Stimulated activated CD8-positive, alpha-beta memory T cell treated with anti-CD3 and anti-CD28 coated beads, Interleukin-4, amount 100 ng/mL, for 1 hour (primary cell): ENCODE measurements at places on chromosomes 4 and X.

GRCh38 chr4:31370866-31371465, 650.8 kb downstream of the PCDH7 start:
- DNase-seq, result no peak

- no peak for DNase-seq
These were observed 66.3 kb downstream of the ZFYVE28 start for GRCh38 chr4:2352171-2352570.

DNA sequence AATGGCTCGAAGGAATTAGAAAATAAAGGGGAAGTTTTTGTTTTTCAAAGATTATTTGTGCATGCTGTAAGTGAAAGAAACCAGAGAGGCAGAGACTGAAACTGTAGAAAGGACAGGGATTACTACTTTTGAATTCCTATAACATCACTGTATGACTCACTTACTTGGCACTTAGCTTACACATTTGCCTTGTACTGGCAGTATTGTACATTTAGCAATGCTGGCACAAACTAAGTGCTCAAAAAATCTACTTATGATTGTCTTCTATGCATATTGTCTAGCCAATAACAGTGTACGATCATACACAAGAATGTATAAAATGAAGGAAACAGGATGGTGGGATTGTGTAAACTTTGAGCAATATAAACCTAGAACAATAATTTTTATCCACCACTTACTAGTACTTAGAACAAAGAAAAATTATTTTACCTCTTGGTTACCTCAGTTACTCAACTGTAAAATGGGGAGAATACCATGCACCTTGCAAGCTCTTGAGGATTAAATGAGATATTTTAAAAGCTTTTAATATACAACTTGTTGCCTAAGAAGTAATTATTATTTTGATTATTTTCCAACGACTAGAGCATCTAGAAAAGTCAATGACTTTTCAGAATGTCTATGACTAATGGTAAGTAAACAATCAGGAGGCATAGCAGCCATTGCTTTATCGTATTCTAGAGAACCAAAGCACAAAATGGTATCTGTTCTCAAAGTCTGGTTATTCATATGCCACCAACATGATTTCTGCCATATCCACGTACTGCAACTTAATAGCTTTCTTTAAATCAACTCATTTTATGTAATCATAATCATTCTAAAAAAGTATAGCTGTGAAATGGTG, 4.7 kb downstream of the FAM120C start:
- no peak for DNase-seq

- no peak for DNase-seq
These were observed 19.1 kb downstream of the STARD8 start for GRCh38 chrX:68666580-68666979.

DNA sequence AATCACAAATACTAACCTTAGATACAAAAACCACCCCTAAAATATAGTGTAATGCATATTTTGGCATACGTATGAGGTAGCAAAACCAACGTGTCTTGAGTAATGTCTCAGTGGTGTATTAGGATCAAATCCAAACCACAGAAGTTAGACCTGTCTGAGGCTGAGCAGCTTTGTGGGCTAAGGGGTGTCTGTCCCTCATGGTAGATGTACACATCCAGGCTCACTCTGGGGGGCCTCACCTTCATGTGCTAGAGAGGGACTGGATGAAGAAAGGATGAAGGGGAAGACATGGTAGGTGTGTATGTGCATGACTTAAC, 188.0 kb upstream of the TBC1D9 start:
- no peak for DNase-seq

DNA sequence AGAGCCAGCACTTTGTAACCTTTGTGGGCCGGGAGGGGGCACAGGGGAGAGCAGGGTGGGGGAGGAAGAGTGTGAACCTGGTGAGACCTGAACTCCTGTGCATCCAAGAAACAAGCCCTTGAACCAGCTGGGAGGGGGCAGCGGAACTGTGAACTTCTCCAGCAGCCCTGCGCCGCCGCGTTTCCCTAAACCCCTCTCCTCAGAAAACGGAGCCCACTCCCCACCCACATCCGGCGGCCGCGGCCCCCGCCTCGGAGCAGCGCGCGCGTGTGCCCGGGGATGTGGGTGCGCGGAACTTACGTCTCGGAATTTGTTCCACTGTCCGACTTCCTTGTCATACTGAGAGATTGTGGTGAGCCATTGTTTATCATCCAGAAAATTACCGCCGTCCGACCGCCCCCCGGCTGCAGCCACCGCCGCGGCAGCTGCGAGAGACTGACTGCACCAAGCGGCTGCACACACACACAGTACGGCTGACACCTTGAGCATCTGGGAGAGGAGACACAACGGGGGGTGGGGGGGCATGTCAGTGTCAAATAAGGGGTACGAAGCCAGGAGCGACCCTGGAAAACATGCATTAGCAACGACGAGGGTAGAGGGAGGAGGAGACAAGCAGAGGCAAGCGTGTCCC, 494 bp downstream of the SPOCK3 start:
- no peak for DNase-seq

GRCh38 chr4:152273343-152273742, 262.5 kb downstream of the FBXW7 start:
- DNase-seq, result no peak

- DNase-seq, result no peak
These were observed 148.0 kb upstream of the STX18 start for GRCh38 chr4:4689694-4690440.

DNA sequence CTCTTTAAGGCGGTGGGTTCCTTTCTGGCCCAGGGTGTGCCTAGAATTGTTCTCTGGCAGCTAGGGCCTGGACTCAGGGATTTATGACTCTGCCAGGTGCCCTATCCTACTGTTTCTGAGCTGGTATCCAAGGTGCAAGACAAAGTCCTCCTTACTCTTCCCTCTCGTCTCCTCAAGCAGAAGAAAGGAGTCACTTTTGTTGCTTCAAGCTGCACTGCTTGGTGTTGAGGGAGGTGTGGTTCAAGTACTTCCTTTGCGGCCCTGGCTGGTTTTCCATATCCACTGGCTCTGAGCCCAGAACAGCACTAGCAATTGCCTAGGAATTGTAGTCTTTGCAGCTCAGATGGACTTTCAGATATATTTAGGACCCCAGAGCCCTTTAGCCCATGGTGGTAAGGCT, 39.3 kb downstream of the RTL3 start:
- DNase-seq, result no peak

- DNase-seq, result no peak
These were observed 23.7 kb downstream of the DCHS2 start for GRCh38 chr4:154467886-154468285.

- peak; percentile 49 for DNase-seq
These were observed 339.8 kb upstream of the GATB start for GRCh38 chr4:152100379-152101201.

DNA sequence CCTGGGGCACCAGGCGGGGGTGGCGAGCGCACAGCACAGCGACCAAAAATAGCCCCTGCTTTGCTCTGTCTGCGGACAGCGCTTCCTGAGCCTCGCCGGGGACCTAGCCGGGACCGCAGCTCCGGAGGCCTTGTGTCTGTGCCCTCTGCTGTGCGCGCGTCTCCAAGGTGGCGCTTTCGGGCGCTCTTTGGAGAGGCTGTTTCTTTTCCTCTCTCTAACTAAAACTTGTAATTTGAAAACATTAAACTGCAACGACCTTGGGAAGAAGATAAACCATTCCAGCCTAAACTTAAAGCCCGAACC, 3.4 kb downstream of the ARX start:
- DNase-seq, result no peak

DNA sequence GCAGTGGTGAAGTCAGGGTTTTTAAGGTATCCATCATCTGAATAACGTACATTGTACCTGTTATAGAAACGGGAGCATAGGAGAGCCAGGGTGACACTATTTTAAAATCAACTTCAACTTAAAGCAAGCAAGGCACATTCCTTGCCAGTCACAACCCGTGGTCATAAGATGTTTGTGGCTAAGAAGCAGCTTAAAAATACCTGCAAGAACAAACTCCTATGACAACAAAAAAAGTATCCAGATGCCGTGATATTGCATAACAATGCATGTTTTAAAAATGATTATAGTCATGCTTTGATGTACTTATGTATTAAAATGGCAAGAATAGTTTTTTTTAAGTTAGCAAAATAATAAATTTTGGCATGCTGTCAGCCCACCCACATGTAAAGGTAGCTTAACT, 16.5 kb upstream of the SYNPO2 start:
- DNase-seq, result no peak

- DNase-seq, result no peak
These were observed 1.5 kb downstream of the KLF8 start for GRCh38 chrX:56233682-56234081.

DNA sequence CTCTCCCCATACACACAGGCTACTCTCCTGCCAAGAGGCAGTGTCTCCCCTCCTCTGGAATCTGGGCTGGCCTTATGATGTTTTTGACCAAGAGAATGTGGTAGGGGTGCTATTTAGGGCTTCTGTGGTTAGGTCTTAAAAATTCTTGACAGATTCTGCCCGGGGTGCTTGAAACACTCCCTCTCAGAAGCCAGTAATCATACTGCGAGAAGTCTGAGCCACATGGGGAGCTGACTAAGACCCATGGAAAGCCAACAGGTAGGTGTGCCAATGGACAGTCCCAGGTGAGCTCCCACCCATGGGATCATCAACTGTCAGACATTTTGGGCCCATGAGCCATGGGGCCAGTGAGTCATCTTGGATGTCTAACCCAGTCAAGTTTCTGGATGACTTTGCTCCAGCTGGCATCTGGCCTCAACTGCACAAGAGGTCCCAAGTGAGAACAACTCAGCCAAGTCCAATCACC, 315.7 kb downstream of the FBXW7 start:
- DNase-seq, result no peak

- no peak for DNase-seq
These were observed 1.5 kb downstream of the LRPAP1 start for GRCh38 chr4:3530663-3531254.

DNA sequence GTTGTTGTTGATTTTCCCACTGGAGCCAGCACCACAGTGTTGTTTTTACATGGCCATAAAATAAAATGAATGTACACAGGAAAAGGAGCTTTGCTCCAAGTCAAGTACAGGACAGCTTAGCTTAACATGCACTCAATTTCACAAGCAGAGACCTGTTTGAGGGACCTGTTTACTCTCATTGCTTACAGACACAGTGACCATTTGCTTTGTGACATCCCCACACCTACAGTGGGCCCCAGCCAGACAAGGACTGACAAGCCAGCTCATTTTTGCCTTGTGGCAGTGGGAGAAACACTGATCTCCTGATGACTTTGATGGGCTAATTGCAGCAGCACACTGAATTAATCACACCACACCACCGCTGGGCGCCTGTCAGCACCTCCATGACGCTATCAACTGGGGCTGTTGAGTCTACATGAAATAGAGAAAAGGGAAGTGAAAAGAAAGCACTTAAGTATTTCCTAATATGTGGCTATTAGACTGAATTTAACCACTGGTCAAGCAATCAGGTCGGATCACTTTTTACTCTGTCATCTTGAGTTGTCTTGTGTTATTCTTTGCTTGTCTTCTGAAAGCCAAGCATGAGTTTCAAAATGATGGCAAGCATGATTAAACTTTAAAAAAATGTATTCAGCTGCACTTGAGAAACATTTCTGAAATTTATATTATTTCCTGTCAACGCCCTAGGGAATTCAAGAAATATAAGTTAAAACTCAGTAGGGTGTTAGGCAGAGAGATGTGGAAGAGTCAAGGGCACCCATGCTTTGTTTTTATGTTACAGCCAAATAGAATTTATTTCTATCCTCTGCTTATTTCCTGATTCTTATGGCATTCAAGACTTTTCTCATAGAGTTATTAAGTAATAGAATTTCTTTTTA, 557.7 kb downstream of the RAB28 start:
- DNase-seq, result no peak

GRCh38 chr4:186051096-186051495, 17.9 kb upstream of the TLR3 start:
- no peak for DNase-seq

GRCh38 chrX:124035657-124036056, 74.2 kb downstream of the STAG2 start:
- no peak for DNase-seq

GRCh38 chrX:137565921-137566745, at the start of gene ZIC3:
Gene ZIC3, plus strand, starts transcription at chrX:137566127. Its CDS starts 565 bp downstream, at chrX:137566692.
- no peak for DNase-seq

- DNase-seq, result no peak
These were observed 110.4 kb upstream of the BEND4 start for GRCh38 chr4:42262701-42263490.

DNA sequence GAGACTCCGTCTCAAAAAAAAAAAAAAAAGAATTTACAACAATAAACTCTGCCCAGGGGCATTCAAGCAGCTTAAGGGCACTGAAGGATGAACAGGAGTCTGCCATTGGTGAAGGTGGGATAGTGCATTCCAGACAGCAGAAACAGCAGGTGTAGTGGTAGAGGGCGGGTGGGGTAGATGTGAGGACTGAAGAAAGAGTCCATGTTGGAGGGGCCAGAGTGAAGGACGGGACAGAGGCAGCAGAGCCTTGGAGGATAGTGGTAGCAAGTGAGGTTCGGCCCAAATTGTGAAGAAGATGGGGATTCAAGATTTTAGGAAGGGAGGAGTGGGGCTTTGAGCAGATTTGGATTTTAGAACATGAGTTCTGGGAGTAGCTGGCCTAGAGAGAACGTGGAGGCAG, 75.7 kb downstream of the MED28 start:
- no peak for DNase-seq

DNA sequence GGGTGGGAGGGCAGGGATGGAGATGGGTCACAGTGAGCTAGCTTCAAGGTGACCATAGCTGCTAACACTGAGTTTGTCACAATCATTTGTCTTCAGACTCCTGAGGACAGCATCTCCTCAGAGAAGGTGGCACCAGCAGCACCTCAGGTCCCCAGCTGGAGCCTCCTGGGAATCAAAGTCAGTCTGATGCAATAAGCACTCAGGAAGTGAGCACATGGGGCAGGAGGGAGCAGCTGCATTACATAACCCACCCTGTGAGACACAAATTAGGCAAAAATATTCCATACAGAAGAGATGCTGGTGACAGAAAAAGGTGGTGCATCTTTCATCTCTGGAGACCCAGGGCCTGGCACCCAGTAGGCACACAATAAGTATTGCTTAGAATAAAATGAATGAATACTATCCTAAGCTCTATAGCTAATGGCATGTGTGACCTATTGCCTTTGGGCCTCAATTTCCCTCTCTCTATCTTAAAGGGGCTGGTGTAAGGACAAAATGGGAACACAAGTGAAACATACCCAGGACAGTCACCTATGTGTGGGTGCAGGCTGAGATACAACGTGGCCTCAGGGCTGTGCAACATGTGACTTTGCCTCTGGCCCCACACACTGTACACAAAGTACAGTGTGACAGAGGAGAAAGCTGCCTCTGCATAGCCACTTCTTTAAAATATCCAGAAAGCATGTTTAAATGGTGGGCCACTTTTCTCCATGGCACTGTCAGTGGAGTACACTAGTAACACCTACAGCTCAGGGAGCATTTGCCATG, 37.1 kb downstream of the SLC39A8 start:
- DNase-seq, result no peak

DNA sequence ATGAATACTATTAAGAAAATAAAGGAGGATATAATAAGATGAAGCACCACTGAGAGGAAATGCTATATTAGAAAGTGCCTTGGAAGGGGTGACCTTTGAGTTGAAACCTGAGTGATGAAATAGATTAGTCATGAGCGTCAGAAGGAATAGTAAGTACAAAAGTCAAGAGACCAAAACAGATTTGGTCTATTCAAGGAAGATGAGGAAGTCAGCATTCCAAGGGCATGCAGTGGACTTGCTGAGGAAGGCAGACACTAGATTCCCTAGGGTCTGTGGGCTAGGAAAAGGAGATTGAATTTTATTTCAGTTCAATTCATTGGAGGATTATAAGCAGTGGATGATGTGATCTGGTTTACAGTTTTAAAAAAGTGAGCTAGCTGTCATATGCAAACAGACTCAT, 73.0 kb upstream of the WDFY3 start:
- DNase-seq, result no peak
